ENCODE measurements at places on chromosomes 11 and 22.

DNA sequence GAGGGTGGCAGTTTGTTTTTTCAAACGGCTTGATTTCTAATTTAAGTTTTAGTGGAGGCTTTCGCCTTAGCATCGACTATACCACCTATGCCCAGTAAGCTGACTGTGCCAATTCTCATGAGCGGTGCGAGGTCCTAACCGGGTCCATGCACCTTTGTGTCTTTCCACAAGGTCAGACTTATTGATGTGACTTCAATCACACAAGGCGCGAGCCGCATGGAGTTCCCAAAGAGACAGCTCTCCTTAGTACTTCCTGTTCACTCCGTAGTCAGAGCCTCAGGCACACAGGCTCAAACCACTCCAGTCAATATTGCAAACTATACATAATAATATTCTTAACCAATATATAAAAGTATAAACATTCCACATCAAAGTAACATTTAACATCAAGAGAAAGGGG is 18.2 kb downstream of the ST14 start:
- no peak for DNase-seq

GRCh38 chr11:76542436-76542835 is 97.6 kb downstream of the EMSY start:
- no peak for DNase-seq

GRCh38 chr11:20368438-20368837 is 4.9 kb downstream of the HTATIP2 start:
- DNase-seq = no peak

DNA sequence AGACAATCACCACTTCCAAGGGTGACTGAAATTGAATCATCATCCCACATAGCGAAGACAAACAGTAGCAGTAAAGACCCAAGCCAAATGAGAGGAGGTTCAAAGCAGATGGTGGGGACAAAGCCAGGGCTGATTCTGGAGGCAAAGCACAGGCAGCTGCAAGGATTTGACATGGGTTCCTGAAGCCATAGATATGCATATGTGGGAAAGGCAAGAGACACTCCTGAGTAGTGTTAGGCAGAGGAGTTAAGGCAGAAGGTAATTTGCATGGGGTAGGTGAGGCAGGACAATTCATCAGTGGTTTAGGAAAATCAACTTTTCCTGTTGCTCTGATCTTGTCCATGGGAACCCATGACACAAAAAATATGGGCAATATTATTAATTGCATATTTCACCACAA is 462.8 kb downstream of the FAM181B start:
- DNase-seq = no peak

DNA sequence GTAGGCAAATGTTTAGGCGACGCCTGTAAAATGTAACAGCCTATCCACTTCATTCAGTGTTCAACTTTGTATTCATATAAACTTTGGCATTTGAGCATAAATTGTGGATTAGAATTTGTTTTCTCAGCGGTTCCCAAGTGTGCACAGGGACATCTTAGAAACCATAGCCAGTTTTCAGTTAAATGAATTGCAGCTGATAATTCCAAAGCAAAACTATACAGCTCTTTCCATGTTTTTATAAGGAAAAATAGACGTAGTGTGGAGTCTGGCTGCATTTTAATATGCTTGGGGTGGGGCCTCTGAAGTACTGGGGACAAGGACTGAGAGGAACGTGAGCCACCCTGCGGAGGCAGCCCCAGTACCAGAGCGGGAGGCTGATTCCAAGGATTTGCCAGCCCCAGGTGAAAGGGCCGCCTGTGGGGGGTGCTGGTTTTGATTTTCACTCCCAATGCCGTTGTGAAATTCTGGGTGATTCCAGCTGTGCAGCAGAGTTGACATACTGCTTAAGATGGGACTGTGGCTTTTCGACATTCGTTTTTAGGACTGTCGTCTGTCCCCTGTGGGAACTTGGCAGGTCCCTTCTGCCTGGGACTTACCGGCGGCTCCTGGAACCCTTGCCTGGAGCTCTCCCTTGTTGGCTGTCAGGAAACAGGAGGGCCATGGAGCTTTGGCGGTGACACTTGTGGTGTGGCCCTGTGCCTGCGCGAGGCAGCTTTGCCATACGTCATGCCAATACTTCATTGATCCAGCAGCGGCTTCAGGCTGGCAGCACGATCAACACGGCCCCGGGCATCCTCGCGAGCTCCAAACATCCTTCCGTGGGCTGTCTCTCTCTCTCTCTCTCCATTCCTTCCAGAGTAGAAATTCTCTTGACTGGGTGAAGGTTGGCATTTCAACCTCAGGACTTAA is 370.9 kb downstream of the TBC1D22A start:
- DNase-seq = no peak

DNA sequence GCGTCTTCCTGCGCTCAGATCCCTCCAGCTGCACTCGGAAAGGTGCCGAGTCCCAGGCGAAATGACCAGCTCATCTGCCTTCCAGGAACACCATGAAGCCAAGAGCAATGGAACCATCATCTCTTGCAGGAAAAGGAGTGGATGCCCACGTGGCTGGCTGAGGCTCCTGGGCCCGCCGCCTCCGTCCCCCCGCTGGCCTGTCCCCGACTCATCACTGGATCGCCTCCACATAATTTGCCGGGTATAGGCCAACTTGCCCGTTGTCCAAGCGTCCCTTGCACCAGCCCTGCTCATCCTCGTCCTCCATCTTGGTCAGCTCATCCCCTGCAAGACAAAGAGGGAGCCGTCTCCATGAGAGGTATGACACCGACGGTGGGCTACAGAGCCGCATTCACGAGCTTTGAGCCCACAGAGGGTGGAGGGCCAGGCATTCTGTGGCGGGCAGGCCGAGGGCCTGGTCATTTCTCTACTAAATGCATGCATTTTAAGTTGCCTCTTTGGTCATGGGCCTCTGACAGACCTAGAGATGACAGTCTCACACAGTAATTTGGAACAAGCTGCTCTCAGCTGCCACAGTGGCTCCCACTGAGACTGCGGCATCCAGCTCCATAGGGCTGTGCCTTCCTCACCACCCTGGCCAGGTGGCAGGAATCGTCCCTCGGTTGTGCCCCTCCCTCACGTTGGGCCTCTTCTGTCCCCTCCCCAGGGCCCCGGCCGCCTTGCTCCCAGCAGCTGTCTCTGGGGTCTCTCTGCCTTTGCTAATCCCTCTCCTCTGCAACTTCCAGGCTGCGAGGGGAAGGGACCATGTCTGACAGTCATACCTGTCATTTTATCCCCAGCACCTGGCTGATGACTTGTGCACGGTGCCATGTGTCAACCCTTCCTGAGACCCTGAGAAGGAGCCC is 14.3 kb upstream of the ARFGAP3 start:
- no peak for DNase-seq

- DNase-seq = peak; percentile 77
These were observed 23.8 kb downstream of the MICAL2 start for GRCh38 chr11:12134236-12134585.

GRCh38 chr11:68257477-68258362 is 14.1 kb downstream of the C11orf24 start:
- peak; percentile 92 for DNase-seq

DNA sequence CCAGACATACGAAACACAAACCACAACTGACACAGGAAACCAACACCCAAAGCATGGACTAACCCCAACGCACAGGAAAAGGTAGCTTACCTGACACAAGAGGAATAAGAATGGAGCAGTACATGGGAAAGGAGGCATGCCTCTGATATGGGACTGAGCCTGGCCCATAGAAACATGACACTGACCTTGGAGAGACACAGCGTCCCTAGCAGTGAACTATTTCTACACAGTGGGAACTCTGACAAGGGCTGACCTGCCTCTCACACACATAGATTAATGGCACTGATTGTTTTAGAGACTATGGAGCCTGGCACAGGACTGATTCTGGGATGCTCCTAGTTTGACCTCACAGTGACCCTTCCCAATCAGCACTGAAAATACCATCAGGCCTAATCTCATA is 12.0 kb downstream of the CCKBR start:
- DNase-seq = no peak

Measured in heart left ventricle (tissue), 16 donors.